ENCODE measurements at places on chromosomes 3 and 15.

- DNase-seq, result no peak
Measured at GRCh38 chr3:100761211-100761942, 52.1 kb downstream of the TFG start.

GRCh38 chr3:76917436-76917835 lies 122.5 kb upstream of the ROBO2 start:
- DNase-seq, result no peak

DNA sequence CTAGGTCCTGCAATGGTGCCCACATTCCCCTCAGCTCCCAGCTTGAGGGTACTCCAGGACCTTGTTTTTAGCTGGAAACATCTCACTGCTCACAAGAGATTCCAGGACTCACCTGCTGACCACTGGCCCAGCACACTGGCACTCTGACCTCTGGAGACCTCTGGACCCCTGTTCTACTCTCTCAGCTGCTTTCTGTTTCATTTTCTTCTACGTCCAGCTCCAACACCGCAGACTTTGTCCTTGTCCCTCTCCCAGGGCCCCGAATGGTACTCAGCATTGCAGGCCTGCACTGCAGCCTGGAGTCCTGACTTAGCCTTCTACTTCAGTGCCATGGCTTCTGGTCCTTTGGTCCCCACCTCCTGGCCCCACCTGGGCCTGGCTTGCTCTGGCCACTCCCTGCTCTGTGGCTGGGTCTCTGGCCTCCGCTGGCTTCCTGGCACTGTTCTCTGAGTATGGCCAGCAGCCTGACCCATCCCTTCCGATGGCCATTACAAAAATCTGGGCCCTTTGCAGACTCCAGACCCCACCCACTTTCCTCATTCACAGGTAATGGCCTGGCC lies 27.9 kb downstream of the KY start:
- no peak for DNase-seq

DNA sequence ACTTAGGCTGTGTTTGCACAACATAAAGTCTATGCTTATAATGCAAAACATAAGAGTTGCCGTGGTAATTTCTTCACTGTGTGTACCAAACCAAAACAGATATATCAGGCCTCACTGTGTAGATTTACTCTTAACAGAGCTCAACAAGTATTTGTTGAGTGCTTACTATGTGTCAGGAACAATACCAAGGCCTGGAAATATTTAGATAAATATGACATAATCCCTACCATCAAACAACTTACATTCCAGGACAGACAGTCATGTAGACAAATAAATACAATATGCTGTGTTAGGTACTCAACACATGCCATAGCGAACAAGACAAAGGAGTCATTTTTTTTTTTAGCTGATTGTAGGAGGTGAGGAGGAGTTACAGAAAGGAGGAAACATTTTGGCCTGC lies 554.0 kb downstream of the NSUN3 start:
- no peak for DNase-seq

- peak; percentile 93 for DNase-seq
Measured at GRCh38 chr3:120678331-120678947, 3.6 kb downstream of the HGD start.

DNA sequence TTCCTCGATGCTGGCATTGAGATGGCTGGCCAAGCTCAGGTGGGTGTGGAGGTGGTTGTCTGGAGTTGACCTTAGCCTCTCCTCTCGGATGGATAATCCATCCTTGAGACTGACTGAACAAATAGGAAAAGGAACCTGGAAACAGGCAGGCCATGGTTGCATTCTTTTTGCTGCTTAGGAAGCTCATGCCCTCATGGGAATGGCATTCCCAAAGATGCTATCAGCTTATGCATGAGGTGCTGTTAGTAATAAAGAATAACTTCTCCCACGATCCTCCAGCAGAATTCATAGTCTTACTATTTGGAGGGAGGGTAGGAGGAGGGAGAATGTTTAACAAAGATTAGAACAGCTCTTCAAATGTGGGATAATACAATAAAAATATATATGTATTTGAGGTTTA lies 303.0 kb upstream of the TPM1 start:
- no peak for DNase-seq

- peak; percentile 6 for DNase-seq
Measured at GRCh38 chr15:39966521-39966920, 32.6 kb downstream of the EIF2AK4 start.

DNA sequence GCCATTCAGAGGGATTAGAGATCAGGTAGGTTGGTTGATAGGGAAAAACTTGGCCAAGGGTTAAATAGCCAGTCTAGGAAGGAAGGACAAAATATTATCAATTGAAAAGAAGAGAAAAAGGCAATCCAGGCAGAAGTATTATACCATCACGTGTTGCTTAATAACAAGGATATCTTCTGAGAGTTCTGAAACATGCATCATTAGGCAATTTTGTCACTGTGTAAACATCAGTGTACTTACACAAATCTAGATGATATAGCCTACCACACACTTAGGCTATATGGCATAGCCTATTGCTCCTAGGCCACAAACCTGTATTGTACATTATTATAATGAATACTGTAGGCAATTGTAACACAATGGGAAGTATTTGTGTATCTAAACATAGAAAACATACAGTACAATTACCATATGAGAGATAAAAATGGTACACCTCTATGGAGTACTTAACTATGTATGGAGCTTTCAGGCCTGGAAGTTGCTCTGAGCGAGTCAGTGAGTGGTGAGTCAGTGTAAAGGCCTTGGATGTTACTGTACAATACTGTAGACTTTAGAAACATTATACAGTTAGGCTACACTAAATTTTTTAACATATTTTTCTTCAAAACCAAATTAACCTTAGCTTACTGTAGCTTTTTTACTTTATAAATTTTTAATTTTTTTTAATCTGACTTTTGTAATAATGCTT lies 2.7 kb downstream of the TEX55 start:
- no peak for DNase-seq

DNA sequence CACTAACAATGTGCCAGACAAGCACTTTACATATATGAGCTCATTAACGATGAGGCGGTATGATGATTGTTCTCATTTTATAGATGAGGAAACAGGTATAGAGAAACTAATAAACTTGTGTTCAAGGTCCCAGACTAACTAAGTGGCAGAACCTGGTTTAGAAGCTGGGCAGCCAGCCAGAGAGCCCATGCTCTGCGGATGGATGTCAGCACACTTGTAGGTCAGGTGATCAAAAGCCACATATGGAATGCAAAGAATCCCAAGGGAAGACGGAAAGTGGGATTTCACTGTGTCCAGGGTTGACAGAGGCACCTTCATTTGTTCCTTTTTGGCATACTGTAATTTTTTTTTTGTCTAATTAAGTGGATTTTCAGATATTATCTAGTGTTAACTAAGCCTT lies 103.7 kb downstream of the EFL1 start:
- no peak for DNase-seq
